ENCODE measurements at places on chromosomes 13 and 19. TPM values are rescaled to one million over a fixed set of nuclear protein-coding genes. Genes with fewer than 3 reads are reported as not detected.
A peak's percentile ranks its signal among the peaks of the same experiment; 100 is the strongest.

DNA sequence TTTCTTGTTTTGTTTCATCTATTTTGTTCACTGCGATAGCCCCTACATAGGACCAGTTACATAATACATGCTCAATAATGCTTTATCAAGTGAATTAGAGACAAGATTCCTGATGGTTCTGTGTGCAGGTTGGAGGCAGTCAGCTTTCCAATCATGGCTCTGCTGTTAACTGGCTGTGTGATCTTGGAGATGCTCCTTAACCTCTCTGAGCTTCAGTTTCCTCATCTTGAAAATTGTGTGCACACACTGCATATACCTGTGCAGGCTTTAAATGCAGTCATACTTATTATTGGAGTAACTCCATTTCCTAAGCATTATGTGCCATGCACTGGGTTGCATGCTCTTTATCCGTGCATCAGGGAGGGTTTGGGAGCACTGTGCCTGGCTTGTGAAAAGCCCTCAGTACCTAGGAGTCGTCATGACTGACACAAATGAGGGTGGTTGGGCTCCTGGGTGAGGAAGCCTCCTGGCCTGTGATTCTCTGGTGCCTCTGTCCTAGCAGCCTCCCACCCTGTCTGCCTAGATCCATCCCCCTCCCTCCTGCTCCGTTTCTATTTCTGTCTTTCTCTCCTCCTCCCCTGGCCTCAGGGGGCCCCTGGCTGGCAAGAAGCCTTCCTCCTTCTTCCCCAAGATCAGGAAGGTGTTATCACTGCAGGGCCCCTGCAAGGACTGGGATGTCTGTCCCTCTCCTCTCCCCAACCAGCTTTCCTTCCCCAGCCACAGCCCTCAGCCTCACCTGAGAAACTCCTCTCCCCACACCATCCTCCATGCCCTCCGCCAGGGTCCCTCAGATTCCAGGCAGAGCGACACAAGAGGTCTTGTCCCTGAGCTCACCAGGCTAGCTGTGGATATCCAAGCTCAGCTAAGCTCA is 8.7 kb downstream of the IFNL1 start:
- H3K36me3 ChIP-seq = no peaks in the 10 kb centered on the region
- no peak overlapping the region for H3K27ac ChIP-seq
- peaks cover 5% of the 10 kb centered on the region for H3K27me3 ChIP-seq
- no peak for DNase-seq

- H3K27me3 ChIP-seq = no peaks in the 10 kb centered on the region
- peak within 1 kb of the TSS; percentile 91 for H3K27ac ChIP-seq
- no peaks in the 10 kb centered on the region for H3K4me1 ChIP-seq
Observed at GRCh38 chr19:41218615-41219507, at the start of gene AXL. TSS of gene AXL (plus strand) at chr19:41219223. CDS start at chr19:41219393, 170 bp downstream.

GRCh38 chr19:6481541-6482342 is at the start of gene DENND1C:
TSS of gene DENND1C (minus strand) at chr19:6481787. CDS start at chr19:6481695, 92 bp downstream.
- DNase-seq = no peak
- no peaks in the 10 kb centered on the region for H3K4me1 ChIP-seq
- no peak within 1 kb of the TSS for H3K4me3 ChIP-seq
- H3K27ac ChIP-seq = no peak within 1 kb of the TSS

The KRTDAP gene
- total RNA-seq = not detected

The C3 gene
- total RNA-seq = 225 TPM

The C1QTNF9B gene
- 2.6 TPM for total RNA-seq

The PTPRH gene
- total RNA-seq = 0.29 TPM

All from uterus (tissue), 4 donors.